Prostate gland (tissue), 2 donors: ENCODE measurements at places on chromosomes 3 and 15. TPM values are rescaled to one million over a fixed set of nuclear protein-coding genes. Genes with fewer than 3 reads are reported as not detected.

GRCh38 chr3:47260605-47261004, 22.0 kb downstream of the KIF9 start:
- H3K27ac ChIP-seq, result no peak overlapping the region
- no peaks in the 10 kb centered on the region for H3K27me3 ChIP-seq
- H3K4me1 ChIP-seq, result no peaks in the 10 kb centered on the region

Gene GOLGA6B
- not detected for total RNA-seq

- no peaks in the 10 kb centered on the region for H3K36me3 ChIP-seq
- peak overlapping the region; percentile 33 for H3K27ac ChIP-seq
- no peaks in the 10 kb centered on the region for H3K4me1 ChIP-seq
These were observed 62.2 kb upstream of the MCF2L2 start for GRCh38 chr3:183490653-183491052.

Gene ADAMTS9
- 31.0 TPM for total RNA-seq

Gene DNAJC13
- 25.0 TPM for total RNA-seq

GRCh38 chr3:169072494-169072893, 591.0 kb downstream of the MECOM start:
- H3K36me3 ChIP-seq, result no peaks in the 10 kb centered on the region
- no peak for DNase-seq
- H3K4me3 ChIP-seq, result no peak overlapping the region
- H3K27ac ChIP-seq, result no peak overlapping the region
- H3K27me3 ChIP-seq, result no peaks in the 10 kb centered on the region
- H3K4me1 ChIP-seq, result no peaks in the 10 kb centered on the region

GRCh38 chr3:7203969-7204847, 343.3 kb downstream of the GRM7 start:
- H3K36me3 ChIP-seq, result no peaks in the 10 kb centered on the region
- no peak overlapping the region for H3K27ac ChIP-seq
- no peaks in the 10 kb centered on the region for H3K4me1 ChIP-seq
- no peak for DNase-seq
- H3K4me3 ChIP-seq, result no peak overlapping the region

GRCh38 chr3:32411442-32411841, 19.8 kb downstream of the CMTM7 start:
- H3K36me3 ChIP-seq, result no peaks in the 10 kb centered on the region
- no peak overlapping the region for H3K27ac ChIP-seq
- DNase-seq, result no peak
- no peaks in the 10 kb centered on the region for H3K27me3 ChIP-seq

GRCh38 chr15:70318594-70319465, 221.1 kb upstream of the TLE3 start:
- no peak overlapping the region for H3K4me3 ChIP-seq
- no peaks in the 10 kb centered on the region for H3K27me3 ChIP-seq
- peaks cover 23% of the 10 kb centered on the region for H3K4me1 ChIP-seq
- H3K27ac ChIP-seq, result peak overlapping the region; percentile 24

- no peaks in the 10 kb centered on the region for H3K27me3 ChIP-seq
- no peaks in the 10 kb centered on the region for H3K36me3 ChIP-seq
- no peak overlapping the region for H3K27ac ChIP-seq
- no peak overlapping the region for H3K4me3 ChIP-seq
- DNase-seq, result no peak
These were observed 36.7 kb upstream of the SECISBP2L start for GRCh38 chr15:49082960-49083359.

Gene FGF12
- 5.7 TPM for total RNA-seq

- no peak overlapping the region for H3K27ac ChIP-seq
- H3K4me1 ChIP-seq, result no peaks in the 10 kb centered on the region
- H3K27me3 ChIP-seq, result no peaks in the 10 kb centered on the region
- no peak for DNase-seq
- no peak overlapping the region for H3K4me3 ChIP-seq
These were observed 8.1 kb downstream of the EDEM1 start for GRCh38 chr3:5195605-5196004.

Gene TMEM158
- 3.6 TPM for total RNA-seq

Gene P2RY14
- 0.09 TPM for total RNA-seq

- no peaks in the 10 kb centered on the region for H3K4me1 ChIP-seq
- no peak overlapping the region for H3K27ac ChIP-seq
- H3K27me3 ChIP-seq, result no peaks in the 10 kb centered on the region
- no peaks in the 10 kb centered on the region for H3K36me3 ChIP-seq
- DNase-seq, result no peak
These were observed 64.5 kb downstream of the ETV5 start for GRCh38 chr3:186044427-186044826.

Gene MST1R
- 1.5 TPM for total RNA-seq

Gene PLA1A
- 2.8 TPM for total RNA-seq

Gene GNAT1
- not detected for total RNA-seq

DNA sequence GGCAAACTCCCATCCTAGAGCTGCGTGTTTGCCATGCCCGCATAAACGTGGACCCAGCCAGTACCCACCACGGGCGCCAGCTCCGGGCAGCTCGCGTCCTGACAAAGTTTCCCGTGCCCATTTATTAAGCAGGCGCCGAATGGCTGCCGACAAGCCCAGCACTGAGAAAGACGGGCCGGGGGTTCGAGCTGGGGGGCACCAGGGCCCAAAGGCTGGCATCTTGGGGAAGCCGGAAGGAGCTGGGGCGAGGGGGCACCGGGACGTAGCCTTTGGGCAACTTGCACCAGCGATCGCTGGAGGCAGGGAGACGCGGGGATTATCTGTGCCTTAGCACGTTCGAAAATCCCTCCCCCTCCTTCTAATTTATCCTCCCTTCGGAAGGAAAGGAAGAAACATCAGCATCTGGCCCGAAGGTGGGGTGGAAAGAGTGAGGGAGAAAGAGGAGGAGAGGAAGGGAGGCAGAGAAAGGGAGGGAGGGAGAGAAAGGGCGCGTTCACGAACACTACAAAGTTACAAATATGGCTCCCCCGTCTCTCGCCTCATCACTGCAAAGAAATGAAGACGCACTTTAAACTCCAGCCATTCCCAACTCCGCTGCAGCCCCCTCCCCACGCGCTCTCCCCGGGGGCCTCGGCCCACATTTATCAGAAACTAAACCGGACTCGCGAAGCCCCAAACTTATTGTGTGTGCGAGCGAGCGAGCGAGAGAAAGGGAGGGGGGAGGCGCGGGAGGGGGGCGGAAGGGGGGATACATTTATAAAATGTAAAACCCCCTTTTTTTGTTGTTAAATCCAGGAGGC, 1.0 kb downstream of the ANP32A start:
- peak overlapping the region; percentile 96 for H3K4me3 ChIP-seq
- peak; percentile 42 for DNase-seq
- H3K4me1 ChIP-seq, result peaks cover 12% of the 10 kb centered on the region
- H3K36me3 ChIP-seq, result no peaks in the 10 kb centered on the region

DNA sequence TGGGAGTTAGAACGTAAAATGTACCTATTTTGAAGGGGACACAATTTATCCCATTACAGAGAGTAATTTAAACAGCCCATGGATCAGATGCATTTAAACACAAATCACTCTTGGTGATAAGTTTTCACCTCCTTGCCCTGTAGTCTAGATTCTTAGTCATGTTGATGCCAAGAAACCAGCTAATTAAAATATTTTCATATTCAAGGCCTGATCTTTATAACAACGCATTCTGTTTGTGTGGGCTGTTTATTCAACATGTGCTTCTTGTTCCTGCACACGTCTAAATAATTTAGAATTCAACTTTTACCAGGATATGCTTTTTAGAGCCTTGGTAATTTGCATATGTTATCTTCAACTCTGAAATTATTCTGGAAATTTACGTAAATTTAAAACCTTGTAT, 25.8 kb downstream of the SNX1 start:
- no peak overlapping the region for H3K4me3 ChIP-seq
- no peaks in the 10 kb centered on the region for H3K36me3 ChIP-seq
- H3K27me3 ChIP-seq, result no peaks in the 10 kb centered on the region
- H3K4me1 ChIP-seq, result no peaks in the 10 kb centered on the region
- H3K27ac ChIP-seq, result no peak overlapping the region

- H3K36me3 ChIP-seq, result no peaks in the 10 kb centered on the region
- no peaks in the 10 kb centered on the region for H3K27me3 ChIP-seq
- no peak overlapping the region for H3K27ac ChIP-seq
- peaks cover 4% of the 10 kb centered on the region for H3K4me1 ChIP-seq
- DNase-seq, result no peak
These were observed 46.5 kb upstream of the ICE2 start for GRCh38 chr15:60525341-60526039.

DNA sequence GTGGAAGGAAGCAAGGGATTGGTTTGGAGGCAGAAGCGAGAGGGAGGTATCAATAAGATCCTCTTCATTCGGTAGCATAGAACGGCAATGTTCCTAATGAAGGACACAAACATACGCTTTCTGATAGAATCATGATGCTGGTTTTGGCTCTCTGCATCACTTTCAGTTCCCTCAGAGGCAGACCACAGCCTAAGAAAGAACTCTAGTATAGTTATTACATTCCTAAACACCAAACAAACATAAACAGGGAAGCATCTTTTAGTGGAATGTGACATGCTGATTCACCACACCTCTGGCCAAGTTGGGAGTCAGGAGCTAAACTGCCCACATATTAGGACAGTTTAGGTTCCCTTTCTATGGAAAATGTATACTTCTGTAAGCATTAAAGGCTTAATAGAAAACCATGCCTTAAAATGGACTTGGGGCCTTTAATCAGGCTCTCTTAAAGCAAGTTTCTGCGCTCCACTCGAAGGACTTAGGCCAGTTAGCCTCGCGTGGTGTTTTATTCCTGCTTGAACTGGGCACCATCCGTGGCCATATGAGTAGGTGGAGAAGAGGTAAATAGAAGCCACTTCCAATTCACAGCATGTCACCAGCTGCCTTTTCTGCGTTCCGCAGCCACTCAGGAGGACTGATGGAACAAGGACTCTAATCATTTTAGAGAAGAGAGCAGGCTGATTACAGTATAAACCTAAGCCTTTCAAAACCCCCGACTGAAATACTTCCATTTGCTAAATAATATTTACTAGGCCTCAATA, 53.7 kb downstream of the CD47 start:
- H3K27ac ChIP-seq, result no peak overlapping the region
- no peaks in the 10 kb centered on the region for H3K36me3 ChIP-seq
- H3K4me3 ChIP-seq, result no peak overlapping the region
- no peaks in the 10 kb centered on the region for H3K4me1 ChIP-seq
- DNase-seq, result no peak

- no peak overlapping the region for H3K4me3 ChIP-seq
- H3K27me3 ChIP-seq, result no peaks in the 10 kb centered on the region
- no peaks in the 10 kb centered on the region for H3K36me3 ChIP-seq
- H3K4me1 ChIP-seq, result no peaks in the 10 kb centered on the region
- DNase-seq, result no peak
- H3K27ac ChIP-seq, result no peak overlapping the region
These were observed 157.0 kb downstream of the MFSD1 start for GRCh38 chr3:158958873-158959272.

Gene C15orf62
- total RNA-seq, result 1.3 TPM

DNA sequence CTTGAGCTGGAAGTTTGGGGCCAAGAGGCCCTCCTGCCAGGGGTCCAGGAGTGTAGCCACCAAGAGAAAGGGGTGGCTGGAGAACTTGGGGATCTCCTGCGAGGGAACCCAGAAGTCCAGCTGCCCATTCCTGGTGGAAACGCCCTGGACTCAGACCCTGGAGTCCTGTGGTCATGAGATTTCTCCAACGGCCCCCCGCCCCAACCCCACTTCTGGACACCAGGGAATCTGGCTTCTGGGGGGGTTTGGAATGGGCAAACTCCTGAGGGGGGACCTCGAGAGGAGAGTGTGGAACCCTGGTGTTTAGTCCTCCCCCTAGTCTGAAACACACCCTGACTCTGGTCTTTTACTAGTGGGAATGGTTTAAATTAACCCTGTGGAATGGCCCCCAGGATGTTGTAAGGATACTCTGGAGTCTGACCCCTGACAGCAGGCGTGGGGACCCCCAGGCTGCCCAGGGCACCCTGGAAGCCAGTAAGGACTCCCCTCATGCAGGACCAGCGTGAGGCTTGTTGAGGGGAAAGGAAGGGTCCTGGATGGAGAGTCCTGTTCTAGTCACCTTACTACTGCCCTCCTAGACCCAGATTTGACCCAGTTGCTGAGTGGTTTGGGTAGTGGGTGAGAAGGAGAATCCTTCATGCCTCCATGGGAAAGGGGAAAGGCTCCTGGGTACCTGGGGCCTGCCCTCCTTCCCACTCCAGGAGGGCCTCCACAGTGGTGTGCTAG, 540 bp downstream of the KLHDC8B start:
- H3K4me3 ChIP-seq, result peak overlapping the region; percentile 66
- H3K27me3 ChIP-seq, result no peaks in the 10 kb centered on the region
- peaks cover 13% of the 10 kb centered on the region for H3K4me1 ChIP-seq
- peak overlapping the region; percentile 81 for H3K27ac ChIP-seq
- no peak for DNase-seq

Gene SLC51A
- 0.55 TPM for total RNA-seq

Gene ACOX2
- total RNA-seq, result 42.5 TPM

DNA sequence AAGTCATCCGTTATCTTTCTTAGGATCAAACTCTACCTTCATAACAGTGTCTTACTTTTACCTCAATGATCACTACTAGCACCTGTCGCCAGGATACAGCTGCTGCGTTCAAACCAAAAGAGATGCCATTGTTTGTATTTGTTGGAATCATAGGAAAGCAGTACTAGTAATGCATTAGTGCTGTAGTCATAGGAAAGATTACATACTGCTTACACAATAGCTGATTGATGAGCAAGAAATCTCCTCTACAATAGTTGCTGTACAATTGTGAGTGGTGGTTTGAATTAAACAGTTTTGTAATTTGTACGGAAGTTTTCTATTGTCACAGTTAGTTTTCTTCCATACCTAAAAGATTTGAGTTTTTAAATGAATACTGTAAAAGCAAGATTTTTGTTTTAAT, 21.4 kb downstream of the ACAP2 start:
- no peaks in the 10 kb centered on the region for H3K36me3 ChIP-seq
- no peaks in the 10 kb centered on the region for H3K4me1 ChIP-seq
- H3K27ac ChIP-seq, result no peak overlapping the region
- DNase-seq, result no peak

DNA sequence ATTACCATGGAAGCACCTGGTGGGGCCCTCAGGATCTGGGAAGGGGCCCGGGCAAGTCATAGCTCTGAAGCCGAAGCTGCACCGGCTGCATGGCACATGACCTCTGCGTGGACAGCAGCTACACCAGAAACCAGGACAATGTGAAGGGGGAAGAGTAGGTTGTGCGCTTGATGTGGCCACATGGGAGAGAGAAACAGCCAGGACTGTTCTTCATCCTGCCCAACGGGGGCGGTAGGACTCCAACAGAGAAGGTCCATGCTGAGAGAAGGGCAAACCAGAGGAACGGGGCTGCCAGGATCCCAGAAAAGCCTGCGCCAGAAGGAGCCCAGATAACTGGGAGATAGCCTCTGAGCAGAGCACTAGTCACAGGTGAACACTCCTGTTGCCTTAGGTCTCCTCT, 54.9 kb upstream of the PRR20G start:
- peaks cover 7% of the 10 kb centered on the region for H3K27me3 ChIP-seq
- H3K4me1 ChIP-seq, result no peaks in the 10 kb centered on the region
- no peak for DNase-seq

Gene IL1RAP
- total RNA-seq, result 17.7 TPM

GRCh38 chr15:42691308-42691707, 45.6 kb downstream of the CDAN1 start:
- no peak overlapping the region for H3K27ac ChIP-seq
- no peaks in the 10 kb centered on the region for H3K4me1 ChIP-seq
- H3K36me3 ChIP-seq, result no peaks in the 10 kb centered on the region
- no peaks in the 10 kb centered on the region for H3K27me3 ChIP-seq

Gene GOLGA8B
- 83.0 TPM for total RNA-seq

Gene NRG4
- total RNA-seq, result 94.6 TPM
